ENCODE measurements at places on chromosomes 12 and 14.

- no peak for DNase-seq
Measured at GRCh38 chr14:99509871-99510555, 28.8 kb downstream of the CCNK start.

- DNase-seq = no peak
Measured at GRCh38 chr14:39229601-39230110, 4.1 kb upstream of the MIA2 start.

DNA sequence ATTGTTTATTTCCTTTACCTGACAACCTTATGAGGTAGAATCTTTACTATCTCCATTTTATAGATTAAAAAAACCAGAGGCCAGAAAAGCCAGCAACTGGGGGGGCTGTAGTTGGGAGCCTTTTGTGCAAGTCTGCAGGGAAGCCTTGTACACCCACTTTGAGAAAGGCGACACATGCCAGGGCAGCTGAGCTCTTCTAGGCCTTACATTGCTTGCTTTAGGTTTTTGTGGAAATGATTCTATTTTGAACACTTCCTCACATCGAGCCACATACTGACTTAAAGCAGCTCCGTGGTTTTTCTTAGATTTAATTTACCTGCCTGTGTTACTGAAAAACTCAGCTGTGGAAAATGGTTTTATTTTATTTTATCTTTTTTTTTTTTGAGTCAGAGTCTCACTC, 34.6 kb downstream of the EP400 start:
- DNase-seq = no peak

DNA sequence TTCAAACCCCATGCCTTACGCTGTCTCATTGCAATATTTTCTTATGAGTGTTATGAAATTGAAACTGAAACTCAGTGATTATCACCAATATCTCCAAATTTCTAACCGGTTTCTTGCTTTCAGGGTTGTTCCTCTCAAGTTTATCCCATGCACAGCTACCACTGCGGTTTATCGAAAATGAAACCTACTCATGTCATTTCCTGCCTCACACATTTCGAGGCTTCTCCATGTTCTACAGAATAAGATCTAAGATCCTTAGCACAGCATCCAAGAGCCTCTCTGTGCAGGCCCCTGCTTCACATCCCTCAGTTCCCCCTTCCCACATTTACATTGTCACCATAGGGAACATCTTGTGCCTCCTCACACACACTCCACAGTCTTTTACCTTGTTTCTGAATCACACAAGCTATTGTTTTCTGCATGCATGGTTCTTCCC, 45.5 kb upstream of the FAR2 start:
- DNase-seq = no peak

GRCh38 chr14:76576047-76576741, 185.1 kb upstream of the VASH1 start:
- DNase-seq = no peak

- DNase-seq = no peak
Measured at GRCh38 chr12:104955703-104956102, 2.4 kb downstream of the SLC41A2 start.

DNA sequence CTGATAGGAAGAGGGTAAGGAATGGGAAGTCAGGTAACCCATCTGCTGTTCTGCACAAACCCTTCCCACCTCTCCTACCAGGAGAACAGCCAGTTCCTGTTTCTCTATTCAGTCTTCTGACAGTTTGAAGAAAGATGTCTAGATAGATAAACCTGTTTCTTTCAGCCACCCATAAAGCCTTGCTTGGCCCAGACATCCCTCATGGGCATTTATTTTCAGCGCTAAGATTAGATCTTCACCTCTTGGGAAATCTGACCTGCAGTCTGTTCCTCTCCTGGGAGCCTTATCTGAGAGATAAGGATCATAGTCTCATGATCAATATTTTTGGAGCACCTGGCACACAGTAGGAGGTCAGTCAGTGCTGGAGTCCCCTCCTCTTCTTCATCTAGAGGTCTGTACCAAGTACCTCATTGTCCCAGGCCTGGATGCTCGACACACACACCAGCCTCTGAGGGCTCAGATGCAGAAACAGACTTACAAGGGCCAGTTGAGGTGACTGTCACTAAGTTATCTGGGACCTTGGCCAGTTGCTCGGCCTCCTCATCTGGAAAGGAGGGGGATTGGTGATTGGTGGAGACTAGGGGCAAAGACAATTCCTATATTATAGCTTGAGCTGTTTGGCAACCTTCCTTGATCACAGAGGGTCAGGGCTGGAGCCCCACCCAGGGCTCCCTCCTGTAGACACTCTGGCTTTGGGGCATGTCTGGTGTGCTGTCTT, 18.2 kb downstream of the ACVRL1 start:
- DNase-seq = no peak

DNA sequence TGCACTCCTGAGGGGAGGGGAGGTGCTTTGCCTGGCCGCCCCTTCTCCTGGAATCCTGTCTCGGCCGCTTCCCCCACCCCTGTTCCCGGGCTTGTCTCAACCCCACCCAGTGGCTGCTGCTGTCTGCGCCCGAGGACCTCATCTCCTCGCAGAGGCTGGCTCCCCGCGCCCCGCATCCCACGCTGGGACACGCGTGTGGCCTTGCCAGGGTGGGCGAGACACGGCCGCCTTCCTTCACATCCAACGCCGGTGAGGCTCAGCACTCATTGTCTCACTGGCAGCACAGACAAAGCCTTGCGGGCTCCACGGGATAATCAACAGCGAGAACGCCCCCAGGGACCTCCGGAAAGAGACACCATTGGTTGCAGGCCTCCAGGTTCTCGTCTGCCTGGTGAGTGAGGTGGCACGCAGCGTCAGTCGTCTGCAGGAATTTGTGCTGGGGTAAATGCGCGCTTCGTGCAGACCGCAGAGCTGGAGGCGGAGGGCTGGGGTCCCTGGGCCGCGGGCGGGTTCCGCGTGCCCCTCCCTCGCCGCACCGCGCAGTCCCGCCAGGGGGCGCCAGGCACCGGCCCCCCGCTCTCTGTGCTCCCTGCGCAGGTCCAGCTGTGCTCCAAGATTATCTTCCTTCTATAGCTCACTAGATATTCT, 26.8 kb downstream of the CCDC177 start:
- peak; percentile 14 for DNase-seq

- DNase-seq = no peak
Measured at GRCh38 chr14:91358654-91359220, 58.9 kb downstream of the CCDC88C start.

- DNase-seq = no peak
Measured at GRCh38 chr14:60926002-60926401, 54.9 kb downstream of the TRMT5 start.

DNA sequence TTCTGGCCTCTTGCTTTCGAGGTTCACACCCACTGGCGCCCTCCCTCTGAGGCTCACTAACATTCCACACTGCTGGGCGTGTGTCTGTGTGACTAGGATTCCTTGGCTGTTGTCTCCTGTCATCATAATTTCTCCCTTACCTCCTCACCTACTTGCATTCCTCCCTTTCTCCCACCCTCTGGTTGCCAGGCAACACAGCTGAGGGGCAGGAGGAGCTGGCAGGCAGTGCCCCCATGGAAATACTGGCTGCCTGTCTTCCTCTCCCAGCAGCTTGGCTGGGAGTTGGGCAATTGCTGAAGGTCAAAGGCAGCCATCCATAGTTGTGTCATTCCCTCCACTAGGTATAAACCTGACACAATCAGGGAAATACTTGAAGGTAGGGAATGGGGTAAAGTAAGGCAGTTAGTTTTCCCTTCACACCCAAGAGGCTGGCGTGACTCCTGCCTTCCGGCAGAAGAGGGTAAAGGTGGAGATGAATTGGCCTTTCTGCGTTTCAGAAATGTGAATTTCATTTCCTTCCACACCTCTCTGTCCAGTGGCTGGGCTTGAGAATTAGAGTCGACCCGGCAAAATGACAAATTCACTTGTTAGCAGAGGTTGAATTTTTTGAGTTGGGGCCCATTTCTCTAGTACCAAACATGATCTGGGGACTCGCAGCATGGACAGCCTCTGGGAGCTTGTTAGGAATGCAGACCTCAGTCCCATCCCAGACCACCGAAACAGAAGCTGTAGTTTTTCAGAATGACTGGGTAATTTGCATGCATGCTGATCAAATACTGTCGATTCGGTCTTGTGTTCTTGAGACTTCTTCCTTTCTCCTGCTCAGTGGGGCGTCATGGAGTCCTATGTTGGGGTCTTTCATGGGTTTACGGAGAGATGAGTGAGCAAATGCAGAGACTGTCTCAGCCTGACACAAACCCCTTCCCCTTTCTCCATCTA, 24.3 kb upstream of the EMP1 start:
- no peak for DNase-seq

- no peak for DNase-seq
Measured at GRCh38 chr12:132066345-132066685, 77.8 kb downstream of the DDX51 start.

- DNase-seq = no peak
Measured at GRCh38 chr14:70707138-70708038, 65.7 kb downstream of the TTC9 start.

- no peak for DNase-seq
Measured at GRCh38 chr12:9735601-9736000, 2.7 kb upstream of the CLECL1 start.

DNA sequence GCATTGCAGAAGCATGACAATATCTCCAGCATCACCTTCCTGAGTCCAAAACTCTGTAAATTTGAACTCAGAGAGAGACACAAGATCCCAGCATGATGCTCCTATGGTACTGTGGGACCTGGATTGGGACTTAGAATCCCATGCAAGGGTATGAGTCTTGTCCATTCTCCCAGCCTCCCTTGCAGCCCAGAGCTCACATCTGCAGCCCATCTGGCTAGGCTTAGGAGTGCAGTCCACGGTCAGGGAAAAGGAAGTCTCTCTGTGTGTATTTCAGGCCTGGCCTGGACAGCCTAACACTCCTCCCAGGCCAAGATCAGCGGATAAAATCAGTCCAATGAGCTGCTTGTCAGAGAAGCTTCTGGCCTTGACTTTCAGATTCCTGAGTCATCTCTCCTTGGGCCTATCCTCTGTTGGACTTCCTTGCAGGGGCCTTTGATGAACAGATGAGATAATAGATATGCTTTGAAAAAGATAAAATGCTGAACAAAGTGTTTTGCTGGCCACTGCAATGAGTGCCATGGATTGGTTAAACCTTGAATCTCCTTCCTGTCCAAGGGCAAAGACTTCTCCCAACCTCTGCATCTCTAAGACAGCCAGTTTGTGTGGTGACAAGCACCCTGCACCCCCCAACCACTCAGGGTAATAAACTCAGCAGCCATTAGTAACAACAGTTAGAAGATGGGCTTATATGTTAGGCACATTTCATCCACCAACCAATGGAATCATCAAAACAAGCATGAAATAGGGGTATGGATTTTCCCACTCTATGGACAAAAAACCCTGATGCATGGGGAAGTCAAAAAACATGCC, 412.8 kb upstream of the TBX3 start:
- DNase-seq = no peak

DNA sequence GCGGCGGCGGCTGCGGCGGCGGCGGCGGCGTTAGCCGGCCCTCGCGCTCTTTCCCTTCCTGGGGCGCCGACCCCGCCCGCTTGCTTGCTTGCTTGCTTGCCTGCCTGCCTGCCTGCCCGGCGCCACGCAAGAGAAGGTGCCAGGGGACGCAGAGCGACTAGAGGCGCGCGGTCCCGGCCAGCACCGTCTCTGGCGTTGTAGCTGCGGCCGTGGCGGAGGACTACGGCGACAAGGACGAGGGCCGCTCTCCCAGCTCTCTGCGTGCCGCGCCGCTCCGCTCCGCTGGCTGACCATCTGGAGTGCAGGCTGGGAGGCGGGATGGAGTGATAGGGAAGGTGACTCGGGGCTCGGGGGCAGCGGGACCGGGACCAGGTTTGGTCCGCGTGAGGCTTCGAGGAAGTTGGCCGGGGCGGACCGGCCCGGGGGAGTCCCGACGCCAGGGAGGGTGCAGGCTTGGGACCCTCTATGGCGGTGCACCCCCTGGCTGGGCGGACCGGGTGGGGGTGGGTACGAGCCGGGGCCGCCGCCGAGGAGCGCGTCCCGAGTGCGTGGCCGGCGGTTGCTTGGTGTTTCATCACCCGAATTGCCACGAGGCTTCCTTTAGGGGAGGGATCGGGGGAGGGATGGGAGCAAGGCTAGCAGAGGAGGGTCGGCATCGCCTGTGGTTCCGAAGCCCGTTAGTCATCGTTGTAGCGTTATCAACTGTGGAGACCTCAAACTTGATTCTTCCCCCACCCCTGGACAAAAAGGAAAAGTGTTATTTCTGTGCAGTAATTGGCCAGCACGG, 471 bp downstream of the XPOT start:
- DNase-seq = peak; percentile 68

DNA sequence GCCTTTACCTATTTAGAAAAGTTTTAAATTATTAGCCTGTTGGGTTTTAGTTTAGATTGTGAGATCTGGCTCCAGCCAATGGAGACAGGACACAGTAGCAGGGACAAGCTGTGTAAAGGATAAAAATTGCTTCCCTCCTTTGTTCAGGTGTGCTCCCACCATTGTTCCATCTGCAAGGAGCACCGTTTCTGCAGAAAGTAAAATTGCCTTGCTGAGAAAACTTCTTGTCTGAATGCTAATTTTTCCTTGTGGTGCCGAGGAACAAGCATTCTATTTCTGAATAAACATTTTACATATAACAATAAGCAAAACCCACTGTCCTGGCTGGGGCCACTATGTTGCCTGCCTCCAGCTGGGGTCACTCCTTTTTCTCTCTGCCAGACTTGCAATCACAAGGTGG, 72.7 kb upstream of the ZFP36L1 start:
- no peak for DNase-seq

DNA sequence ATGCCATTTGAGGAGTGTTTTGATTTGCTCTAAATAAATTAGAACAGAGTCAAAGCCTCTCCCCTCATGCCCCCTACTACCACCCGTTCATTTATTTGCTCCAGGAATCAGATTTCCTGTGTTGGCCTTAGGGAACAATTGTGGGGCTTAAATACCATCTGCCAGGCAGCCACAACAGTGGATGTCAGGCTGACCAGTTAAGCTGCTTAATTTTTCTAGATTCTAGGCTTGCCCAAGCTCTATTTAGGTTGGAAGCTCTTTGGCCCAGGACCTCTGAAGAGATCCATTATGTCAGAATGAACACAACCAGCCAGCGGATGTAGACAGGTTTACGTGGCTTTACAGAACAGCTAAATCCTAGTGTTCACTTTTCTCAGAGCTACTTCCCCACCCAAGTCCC, 1.0 kb upstream of the TIMELESS start:
- DNase-seq = no peak

DNA sequence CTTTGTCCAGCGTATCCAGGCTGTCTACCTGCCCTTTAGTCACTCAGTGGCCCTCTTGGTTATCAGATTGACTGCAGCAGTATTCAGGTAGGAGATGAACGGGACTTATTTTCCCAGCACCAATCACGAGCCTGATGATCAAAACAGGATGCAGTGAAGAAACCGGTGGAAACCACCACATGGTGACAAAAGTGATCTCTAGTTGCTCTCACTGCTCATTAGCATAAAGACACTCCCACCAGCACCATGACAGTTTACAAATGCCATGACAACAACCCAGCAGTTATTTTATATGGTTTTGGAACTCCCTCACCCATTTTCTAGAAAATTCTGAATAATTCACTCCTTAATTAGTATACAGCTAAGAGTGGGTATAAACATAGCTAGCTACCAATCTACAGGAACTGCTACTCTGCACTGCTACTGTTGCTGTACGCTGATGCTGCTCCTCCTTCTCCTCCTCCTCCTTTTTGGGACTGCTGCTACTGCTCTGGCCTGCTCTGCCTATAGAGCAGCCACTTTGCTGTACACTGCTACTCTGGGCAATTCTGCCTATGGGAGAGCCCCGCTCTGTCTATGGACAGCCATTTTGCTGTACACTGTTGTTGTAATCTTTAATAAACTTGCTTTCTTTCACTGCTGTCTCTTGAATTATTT, 142.5 kb upstream of the SSTR1 start:
- no peak for DNase-seq

- no peak for DNase-seq
Measured at GRCh38 chr12:101746661-101747060, 7.4 kb upstream of the SYCP3 start.

- DNase-seq = no peak
Measured at GRCh38 chr12:117985182-117985581, 16.4 kb upstream of the KSR2 start.

All from hypothalamus (tissue), 51 donors.